NCI-H1694 (cell line): ENCODE measurements at places on chromosomes 7 and 10.

- DNase-seq: no peak
These were observed 278.5 kb downstream of the TCF7L2 start for GRCh38 chr10:113228530-113228929.

GRCh38 chr7:100095704-100096103, 5.5 kb downstream of the MCM7 start:
- DNase-seq: no peak

- peak; percentile 72 for DNase-seq
These were observed 14.7 kb downstream of the FKBP6 start for GRCh38 chr7:73342645-73343044.

DNA sequence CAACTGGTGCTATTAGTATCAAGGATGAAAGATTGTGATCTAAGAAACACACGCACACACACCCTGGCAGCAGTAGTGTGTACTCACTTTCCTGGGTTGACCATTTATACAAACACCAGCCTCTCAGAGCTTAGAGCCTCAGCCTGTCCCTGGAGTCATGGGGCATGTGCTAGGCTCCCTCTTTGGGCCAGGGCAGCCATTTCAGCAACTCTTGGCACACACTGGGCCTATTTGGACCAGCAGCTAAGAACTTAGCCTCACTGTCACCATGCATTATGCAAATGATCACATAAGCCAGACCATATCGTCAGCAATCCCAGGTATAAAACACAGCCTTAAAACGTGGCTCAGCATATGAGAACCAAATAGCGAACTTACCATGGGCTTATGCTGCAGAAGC, 51.3 kb downstream of the GLI3 start:
- no peak for DNase-seq

GRCh38 chr7:23308754-23309153, 9.6 kb downstream of the MALSU1 start:
- no peak for DNase-seq

DNA sequence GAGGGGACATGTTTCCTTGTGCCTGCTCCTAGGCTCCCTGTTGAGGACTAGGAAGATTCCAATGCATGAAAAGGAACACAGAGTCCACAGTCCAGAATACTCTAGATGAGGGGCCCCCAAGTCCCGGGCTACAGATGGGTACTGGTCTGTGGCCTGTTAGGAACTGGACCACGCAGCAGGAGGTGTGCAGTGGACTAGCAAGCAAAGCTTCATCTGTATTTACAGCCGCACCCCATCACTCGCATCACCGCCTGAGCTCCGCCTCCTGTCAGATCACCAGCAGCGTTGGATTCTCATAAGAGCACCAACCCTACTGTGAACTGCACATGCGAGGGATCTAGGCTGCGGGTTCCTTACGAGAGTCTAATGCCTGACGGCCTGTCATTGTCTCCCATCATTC, 233.0 kb upstream of the MKLN1 start:
- no peak for DNase-seq
